ENCODE measurements at places on chromosomes 2 and 18.
A peak's percentile ranks its signal among the peaks of the same experiment; 100 is the strongest.

DNA sequence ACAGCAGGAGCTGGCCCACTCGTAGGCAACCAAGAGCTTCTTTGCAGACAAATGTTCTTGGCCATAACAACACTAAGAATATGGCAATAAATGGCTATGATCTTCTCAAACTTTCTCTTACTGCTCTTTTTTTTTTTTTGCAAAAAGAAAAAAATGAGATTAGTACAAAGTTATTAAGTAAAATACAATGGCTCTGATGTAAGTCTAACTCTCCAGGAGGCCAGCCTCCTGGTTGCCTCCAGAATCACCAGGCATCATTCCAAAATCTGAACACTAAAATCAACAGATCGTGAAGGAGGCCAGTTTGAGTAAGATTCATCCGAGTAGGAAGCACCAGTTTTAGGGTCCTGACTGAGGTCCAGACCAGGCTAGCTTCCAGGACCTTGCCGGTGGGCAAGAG lies 20.8 kb upstream of the FIGN start:
- no peak for DNase-seq

DNA sequence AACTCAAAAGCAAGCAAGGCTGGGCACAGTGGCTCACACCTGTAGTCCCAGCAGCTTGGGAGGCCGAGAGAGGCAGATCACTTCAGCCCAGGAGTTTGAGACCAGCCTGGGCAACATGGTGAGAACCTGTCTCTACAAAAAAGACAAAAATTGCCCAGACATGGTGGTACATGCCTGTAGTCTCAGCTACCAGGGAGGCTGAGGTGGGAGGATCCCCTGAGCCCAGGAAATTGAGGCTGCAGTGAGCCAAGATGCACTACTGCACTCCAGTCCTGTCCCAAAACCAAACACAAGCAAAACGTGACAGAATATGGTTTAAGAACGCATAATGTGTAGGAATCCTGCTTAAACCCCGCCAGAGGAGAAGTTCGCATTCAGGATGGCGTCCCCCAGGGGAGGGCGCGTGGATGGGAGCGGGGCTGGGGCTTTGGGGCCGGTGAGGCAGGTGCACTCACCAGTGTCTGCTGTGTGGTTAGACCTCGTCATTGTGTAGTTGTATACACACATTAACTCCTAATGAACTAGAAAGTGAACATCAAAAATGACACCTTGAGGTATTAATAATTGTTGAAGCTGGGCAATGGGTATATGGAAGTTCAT lies 5.4 kb downstream of the COLEC11 start:
- DNase-seq: no peak

- DNase-seq: peak; percentile 49
These were observed 519 bp downstream of the TTL start for GRCh38 chr2:112482309-112483041.

GRCh38 chr2:186130748-186131641 lies 355.1 kb upstream of the ZC3H15 start:
- DNase-seq: no peak

DNA sequence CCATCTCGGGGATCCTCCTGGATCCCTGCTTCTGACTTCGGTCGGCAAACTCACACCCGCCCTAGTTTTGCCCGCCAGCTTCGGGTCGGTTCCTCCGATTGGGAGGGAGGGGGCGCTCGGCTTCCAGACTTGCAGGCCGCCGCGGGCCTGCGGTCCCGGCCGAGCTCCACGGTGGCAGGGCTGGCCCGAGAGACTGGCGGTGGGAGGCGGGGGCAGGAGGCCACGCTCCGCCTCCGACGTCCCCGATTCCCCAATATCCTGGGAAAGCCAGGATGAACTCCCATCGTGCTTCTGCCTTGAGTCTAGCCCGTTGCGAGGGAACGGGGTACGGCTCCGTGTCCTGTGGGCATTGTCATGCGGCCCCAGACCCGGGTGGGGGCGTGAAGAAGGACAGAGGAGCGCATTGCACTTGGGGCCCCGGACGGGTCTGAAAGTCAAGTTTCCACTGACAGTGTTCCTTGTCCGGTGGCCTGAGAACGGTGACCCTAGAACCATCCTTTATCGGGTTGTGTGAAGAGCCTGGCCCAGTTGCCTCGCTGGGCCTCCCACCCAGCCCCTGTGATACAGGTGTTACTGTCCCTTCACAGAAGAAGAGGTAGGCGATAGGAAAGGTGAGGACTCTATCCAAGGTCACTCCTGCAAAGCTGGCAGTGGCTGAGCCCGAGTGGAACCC lies 2.4 kb upstream of the INHBB start:
- peak; percentile 66 for DNase-seq

GRCh38 chr2:110116033-110116710 lies 550 bp upstream of the MALL start:
- DNase-seq: peak; percentile 77

GRCh38 chr2:177164131-177164530 lies 48.5 kb upstream of the HNRNPA3 start:
- DNase-seq: no peak

DNA sequence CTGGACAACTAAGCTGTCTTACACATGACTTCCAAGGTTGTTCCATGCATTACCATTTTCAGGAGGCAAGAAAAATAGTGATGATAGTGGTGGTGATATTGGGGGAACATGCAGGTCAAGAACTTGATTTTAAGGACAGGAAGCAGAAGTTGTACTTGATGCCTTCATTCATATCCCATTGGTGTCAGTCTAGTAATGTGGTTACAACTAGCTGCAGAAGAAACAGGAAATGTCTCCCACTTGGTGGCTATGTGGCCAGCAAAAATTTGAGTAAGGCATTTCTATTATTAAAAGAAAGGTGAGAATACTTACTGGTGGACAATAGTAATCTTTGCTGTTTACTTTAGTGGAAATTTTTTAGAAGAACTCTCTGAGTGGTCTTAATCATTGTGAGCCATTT lies 103.4 kb downstream of the ALMS1 start:
- DNase-seq: no peak

DNA sequence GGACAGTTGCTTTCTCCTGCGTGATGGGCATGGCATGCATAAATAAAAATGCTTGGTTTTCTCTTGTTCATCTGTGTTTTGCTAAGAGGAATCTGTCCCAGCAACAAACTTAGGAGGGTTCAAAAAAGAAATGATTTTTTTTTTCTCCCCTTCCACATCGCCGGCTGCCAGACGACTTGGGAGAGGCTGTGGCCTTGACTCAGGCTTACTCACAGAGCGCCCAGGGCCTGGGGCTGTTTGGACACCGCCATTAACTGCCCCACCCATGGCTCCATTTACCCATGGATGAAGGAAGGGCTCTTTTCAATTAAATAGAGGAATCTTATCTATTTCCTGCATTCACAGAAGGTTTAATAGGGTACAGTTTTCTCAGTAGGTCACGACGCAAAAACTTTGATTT lies 22.3 kb upstream of the SERPINB5 start:
- no peak for DNase-seq

- no peak for DNase-seq
These were observed 71.7 kb downstream of the POLR1A start for GRCh38 chr2:86033751-86034692.

DNA sequence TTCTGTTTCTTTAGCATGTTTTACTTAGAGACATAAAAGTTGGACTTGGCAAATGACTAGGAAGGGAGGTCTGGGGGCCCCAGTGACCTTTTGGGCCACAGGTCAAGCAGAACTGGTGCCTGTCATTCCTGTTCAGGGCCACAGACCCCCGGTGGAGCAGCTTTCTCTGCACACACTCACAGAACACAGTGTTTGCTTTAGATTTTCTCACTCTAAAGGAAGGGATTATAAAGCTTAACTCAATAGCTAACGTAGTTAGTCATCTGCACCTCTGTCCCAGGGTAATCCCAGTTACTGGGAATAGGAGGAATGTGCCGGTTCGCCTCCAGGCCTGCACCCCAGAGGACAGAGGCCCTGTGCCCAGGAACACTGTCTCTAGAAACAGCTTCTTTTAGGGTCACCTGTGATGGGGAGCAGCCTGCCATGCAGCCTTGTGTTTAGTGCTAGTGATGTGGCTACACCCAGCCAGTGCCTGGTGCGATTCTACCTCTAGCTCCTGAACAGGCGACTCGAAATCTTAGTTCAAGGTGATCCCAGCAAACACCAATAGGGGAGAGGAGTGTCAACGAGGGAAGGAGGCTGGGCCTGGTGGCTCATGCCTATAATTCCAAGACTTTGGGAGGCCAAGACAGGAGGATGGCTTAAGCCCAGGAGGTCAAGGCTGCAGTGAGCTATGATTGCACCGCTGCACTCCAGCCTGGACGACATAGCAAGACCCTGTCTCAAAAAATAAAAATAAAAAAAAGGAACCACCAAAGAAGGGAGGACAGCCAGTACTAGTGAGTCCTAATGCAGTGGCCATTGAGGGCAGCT lies 11.6 kb downstream of the SPATA3 start:
- DNase-seq: no peak

- no peak for DNase-seq
These were observed 116.2 kb upstream of the ST6GAL2 start for GRCh38 chr2:107001964-107002696.

- no peak for DNase-seq
These were observed 29.5 kb downstream of the STK39 start for GRCh38 chr2:168217920-168218319.

All from endothelial cell of umbilical vein (primary cell).